ENCODE measurements at places on chromosomes 12 and 14. TPM values are rescaled to one million over a fixed set of nuclear protein-coding genes. Genes with fewer than 3 reads are reported as not detected.

The GLT1D1 gene
- total RNA-seq = not detected

The PTPRB gene
- total RNA-seq = not detected

The PPP4R4 gene
- total RNA-seq = 1.2 TPM

The SLC17A8 gene
- not detected for total RNA-seq

The DPF3 gene
- total RNA-seq = 15.7 TPM

The ACOT4 gene
- total RNA-seq = 0.28 TPM

The LUM gene
- total RNA-seq = 0.42 TPM

The FOXN4 gene
- total RNA-seq = not detected

The CD69 gene
- 0.26 TPM for total RNA-seq

The TROAP gene
- total RNA-seq = 124 TPM

DNA sequence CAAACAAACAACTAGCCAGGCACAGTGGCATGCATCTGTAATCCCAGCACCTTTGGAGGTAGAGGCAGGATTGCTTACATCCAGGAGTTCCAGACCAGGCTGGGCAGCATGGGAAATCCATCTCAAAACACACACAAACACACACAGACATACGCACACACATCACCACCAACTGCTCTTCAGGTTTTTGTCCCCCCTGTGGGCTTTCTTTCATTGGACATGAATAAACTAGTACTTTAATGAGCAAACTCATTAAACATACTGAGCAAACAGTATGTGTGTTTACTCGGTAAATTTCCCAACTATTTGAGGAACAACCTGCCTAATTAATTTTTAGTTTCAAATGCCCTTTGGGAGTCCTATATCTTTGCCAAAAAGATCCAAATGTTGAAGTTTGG, 10.1 kb upstream of the RASSF3 start:
- H3K36me3 ChIP-seq = no peaks in the 10 kb centered on the region
- H3K4me3 ChIP-seq = no peak overlapping the region
- no peaks in the 10 kb centered on the region for H3K4me1 ChIP-seq
- DNase-seq = no peak

GRCh38 chr14:58098507-58098906, 53.5 kb downstream of the ARMH4 start:
- no peaks in the 10 kb centered on the region for H3K36me3 ChIP-seq
- DNase-seq = peak; percentile 35
- no peaks in the 10 kb centered on the region for H3K27me3 ChIP-seq
- H3K27ac ChIP-seq = no peak overlapping the region
- H3K4me1 ChIP-seq = no peaks in the 10 kb centered on the region

DNA sequence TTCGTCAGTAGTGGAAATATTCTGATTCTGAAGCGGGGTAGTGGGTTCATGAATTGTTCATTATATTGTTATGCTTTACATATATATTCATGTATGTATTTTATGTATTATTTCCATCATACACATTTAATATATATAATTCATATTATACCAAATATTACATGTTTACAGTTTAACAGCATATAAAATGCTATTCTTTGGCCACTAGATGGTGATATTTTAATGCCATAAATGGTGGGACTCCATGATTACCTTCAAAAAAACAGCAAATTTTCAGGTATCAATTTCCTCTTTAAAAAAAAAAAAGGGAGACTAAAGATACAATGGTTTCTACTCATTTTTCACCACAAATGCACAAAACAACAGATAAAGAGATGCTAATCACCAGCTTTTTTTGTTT, 41.0 kb downstream of the BDKRB1 start:
- H3K4me3 ChIP-seq = no peak overlapping the region
- DNase-seq = peak; percentile 49
- H3K4me1 ChIP-seq = no peaks in the 10 kb centered on the region
- no peaks in the 10 kb centered on the region for H3K36me3 ChIP-seq
- H3K27ac ChIP-seq = no peak overlapping the region

DNA sequence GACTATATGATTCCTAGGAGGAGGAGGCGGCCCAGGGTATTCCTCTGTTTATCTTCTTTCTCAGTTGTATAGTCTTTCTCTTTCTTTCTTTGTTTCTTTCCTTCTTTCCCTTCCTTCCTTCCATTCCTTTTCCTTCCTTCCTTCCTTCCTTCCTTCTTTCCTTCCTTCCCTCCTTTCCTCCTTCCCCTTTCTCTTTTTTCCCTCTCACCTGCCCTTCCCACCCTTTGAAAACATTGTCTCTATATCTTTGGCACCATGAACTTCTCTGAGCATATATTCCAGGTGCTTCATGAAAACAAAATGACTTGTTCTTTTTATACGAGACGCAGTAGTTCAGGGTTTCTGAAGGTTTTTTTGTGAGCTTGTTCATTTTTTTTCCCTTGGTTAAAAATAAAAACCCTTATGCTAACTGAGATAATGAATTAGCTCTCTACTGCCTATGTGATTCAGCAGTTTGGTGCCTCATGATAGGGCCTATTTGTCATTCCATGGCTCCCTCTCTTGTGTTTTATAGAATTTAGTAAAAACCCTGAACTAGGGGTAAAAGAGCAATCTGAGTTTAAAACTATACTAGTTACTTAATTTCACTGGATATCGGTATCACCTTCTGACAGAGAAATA, 3.2 kb upstream of the TESPA1 start:
- DNase-seq = no peak
- H3K27ac ChIP-seq = no peak overlapping the region
- H3K4me3 ChIP-seq = no peak overlapping the region
- H3K36me3 ChIP-seq = no peaks in the 10 kb centered on the region

- no peak for DNase-seq
- H3K4me3 ChIP-seq = no peak overlapping the region
- H3K27ac ChIP-seq = no peak overlapping the region
- H3K27me3 ChIP-seq = no peaks in the 10 kb centered on the region
- no peaks in the 10 kb centered on the region for H3K36me3 ChIP-seq
Measured at GRCh38 chr14:87863047-87863446, 129.9 kb downstream of the GALC start.

GRCh38 chr14:58637040-58637390, 747 bp upstream of the DACT1 start:
- H3K27ac ChIP-seq = peak overlapping the region; percentile 49
- peaks cover 20% of the 10 kb centered on the region for H3K27me3 ChIP-seq
- H3K4me1 ChIP-seq = peaks cover 11% of the 10 kb centered on the region

GRCh38 chr12:6745741-6746525, 7.0 kb downstream of the MLF2 start:
- no peak overlapping the region for H3K27ac ChIP-seq
- no peak overlapping the region for H3K4me3 ChIP-seq
- no peak for DNase-seq
- H3K27me3 ChIP-seq = no peaks in the 10 kb centered on the region

GRCh38 chr12:27064397-27065342, 17.7 kb downstream of the C12orf71 start:
- H3K27me3 ChIP-seq = no peaks in the 10 kb centered on the region
- no peak overlapping the region for H3K4me3 ChIP-seq
- H3K27ac ChIP-seq = no peak overlapping the region
- no peak for DNase-seq
- H3K4me1 ChIP-seq = no peaks in the 10 kb centered on the region

GRCh38 chr12:2171672-2172426, 119.1 kb downstream of the CACNA1C start:
- no peaks in the 10 kb centered on the region for H3K36me3 ChIP-seq
- H3K4me3 ChIP-seq = no peak overlapping the region
- peak overlapping the region; percentile 74 for H3K27ac ChIP-seq
- peak; percentile 34 for DNase-seq
- H3K27me3 ChIP-seq = no peaks in the 10 kb centered on the region
- peaks cover 25% of the 10 kb centered on the region for H3K4me1 ChIP-seq

DNA sequence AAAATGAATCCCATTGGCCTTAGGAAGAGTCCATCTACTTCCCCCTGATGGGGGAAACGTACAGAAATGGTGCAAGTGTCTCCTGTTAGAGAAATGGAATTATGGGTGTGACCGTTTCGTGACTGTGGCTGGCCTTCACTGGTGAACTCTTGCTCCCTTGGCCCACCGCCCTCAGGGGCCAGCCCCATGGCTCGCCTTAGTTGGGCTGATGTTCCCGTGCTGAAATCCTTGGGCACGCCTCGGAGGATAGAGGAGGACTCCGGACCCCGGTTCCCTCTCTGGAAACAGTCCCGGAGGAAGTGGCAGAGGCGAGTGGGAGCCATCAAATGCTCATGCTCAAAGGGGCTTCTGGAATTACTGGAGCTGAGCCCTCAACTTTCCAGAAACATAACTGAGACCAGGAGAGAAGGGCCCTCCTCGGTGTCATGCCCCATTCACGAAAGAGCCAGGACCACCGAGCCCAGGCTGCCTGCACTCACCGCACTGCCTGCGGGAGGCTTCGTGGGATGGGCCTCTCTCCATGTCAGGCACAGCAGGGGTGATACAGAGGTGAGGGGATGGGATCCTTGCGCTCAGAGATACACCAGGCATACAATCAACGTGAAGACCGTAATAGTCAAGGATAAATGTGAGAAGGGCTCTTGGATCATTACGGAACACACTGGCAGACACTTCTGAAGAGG, 10.1 kb upstream of the CACNA2D4 start:
- peaks cover 9% of the 10 kb centered on the region for H3K4me1 ChIP-seq
- H3K36me3 ChIP-seq = no peaks in the 10 kb centered on the region
- no peak for DNase-seq
- no peak overlapping the region for H3K4me3 ChIP-seq

GRCh38 chr14:92646952-92647796, 101.3 kb downstream of the LGMN start:
- peak; percentile 16 for DNase-seq
- no peak overlapping the region for H3K27ac ChIP-seq
- H3K36me3 ChIP-seq = no peaks in the 10 kb centered on the region
- H3K27me3 ChIP-seq = no peaks in the 10 kb centered on the region
- H3K4me1 ChIP-seq = no peaks in the 10 kb centered on the region

DNA sequence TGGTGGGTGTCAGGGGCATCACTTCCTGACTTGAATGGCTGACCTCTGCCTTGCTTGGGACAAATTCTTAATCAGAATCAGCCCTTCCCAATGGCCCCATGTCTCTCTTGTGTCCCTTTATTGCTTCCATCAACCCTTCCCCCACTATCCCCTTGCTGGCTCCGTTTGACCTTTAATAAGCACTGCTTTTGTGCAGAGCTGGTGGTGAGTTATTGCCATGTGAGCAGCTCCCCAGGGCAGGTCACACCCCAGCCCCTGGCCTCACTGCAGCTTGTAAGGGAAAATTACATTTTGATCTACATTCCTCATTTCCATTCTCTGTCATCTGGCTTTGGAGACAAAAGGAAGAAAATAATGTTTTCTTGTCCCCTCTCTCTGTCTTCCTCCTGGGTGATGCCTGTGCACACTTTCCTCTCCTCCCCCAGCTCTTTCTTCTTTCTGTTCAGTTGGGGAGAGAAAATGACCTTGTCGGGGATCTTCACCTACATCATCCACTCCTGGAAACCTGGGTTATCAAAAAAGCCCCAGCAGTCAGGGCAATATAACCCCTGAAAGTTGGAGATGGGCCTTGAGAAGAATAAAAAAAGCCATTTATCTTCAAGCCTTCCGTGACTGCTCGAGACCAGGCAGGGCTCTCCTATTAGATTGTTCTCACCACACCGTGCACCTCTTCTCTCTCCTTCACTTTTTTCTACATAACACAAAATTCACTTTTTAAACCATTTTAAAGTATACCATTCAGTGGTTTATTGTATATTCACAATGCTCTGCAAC, 100.4 kb upstream of the SRRM4 start:
- no peaks in the 10 kb centered on the region for H3K36me3 ChIP-seq
- H3K4me1 ChIP-seq = no peaks in the 10 kb centered on the region
- H3K27ac ChIP-seq = no peak overlapping the region
- no peak for DNase-seq
- no peak overlapping the region for H3K4me3 ChIP-seq

DNA sequence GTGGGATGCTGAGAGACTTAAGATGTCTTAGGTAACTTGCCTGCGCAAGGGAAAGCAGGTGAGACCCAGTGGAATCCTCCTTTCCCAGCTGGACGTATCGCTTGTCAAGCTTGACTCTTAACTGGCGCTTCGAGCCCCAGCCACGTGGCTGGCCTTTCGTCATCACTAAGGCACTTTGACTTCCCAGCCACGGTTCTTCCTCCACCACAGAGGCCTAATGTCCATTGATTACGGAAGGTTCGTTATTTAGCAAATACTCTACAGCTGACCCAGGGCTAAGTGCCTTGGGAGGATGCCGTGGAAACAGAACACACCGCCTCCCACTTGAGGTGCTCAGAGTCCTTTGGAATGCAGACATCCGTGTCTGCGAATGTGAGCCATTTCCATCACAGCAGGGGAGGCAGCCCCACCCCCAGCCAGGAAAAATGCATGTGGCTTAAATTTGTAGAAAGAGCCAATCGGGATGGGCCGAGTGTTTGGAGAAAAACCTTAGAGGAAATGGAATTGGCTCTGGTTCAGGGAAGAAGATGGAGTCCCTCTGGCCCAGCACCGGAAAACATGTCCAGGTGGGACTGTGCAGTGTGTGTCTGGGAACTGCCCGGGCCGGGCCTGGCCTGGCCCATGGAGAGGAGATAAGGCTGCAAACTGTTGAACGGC, 115.7 kb downstream of the PLXNC1 start:
- H3K27ac ChIP-seq = no peak overlapping the region
- H3K4me3 ChIP-seq = no peak overlapping the region
- peak; percentile 43 for DNase-seq
- no peaks in the 10 kb centered on the region for H3K36me3 ChIP-seq
- H3K4me1 ChIP-seq = peaks cover 60% of the 10 kb centered on the region

- peaks cover 14% of the 10 kb centered on the region for H3K27me3 ChIP-seq
- no peak overlapping the region for H3K27ac ChIP-seq
- no peak for DNase-seq
Measured at GRCh38 chr12:99250091-99250490, 397.5 kb upstream of the GARIN6 start.

DNA sequence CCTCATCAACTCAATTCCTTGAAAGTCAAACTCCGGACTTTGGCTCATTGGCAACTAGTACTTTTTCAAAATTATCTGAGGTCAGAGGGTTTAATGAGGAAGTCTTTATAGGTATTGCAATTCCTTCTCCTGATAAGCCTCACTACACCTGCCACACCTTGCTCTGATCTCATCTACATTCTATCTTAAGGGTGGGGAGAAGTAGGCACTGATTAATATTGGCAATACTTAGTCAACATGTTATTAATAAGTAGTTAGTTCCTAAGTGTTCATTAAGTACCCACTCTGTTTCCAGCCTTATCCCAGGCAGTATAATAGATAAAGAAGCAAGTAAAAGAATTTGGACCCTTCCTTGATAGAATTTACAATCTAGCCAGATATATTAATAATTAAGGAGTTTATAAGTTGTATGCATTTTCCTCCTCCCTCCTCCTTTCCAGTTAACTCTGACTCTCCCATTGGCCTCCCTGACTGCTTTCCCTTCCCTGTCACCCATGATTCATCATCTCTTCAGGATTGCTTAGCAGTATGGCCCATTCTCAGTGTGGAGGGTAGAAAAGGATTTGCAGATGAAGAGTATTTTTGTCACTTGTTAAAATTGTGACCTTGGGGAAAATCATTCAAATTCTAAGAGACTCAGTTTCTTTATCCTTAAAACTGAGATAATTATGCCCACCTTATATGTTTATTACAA, 231.0 kb upstream of the ATP2B1 start:
- no peaks in the 10 kb centered on the region for H3K27me3 ChIP-seq
- H3K4me3 ChIP-seq = no peak overlapping the region
- H3K27ac ChIP-seq = no peak overlapping the region
- no peaks in the 10 kb centered on the region for H3K36me3 ChIP-seq

- H3K27ac ChIP-seq = no peak overlapping the region
- no peaks in the 10 kb centered on the region for H3K27me3 ChIP-seq
Measured at GRCh38 chr14:105055736-105056302, 9.4 kb downstream of the GPR132 start.

All from A673 (cell line).